ENCODE measurements at places on chromosomes 4 and X. TPM values are rescaled to one million over a fixed set of nuclear protein-coding genes. Genes with fewer than 3 reads are reported as not detected.

DNA sequence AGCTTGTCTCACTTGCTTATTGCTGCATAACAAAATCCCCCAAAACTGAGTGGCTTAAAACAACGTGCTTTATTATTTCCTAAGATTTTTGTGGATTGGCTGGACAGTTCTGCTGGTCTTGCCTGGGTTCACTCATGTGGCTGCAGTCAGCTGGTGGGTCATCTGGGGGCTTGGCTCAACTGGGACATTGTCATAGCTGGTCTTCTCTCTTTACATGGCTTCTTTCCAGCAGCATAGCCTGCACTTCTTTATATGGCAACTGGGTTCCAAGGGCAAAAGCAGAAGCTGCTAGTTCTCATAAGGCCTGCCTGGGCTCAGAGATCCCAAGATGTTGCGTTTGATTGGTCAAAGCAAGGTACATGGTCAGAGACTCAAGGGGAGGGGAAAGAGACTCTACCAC lies 33.7 kb upstream of the STAG2 start:
- H3K4me3 ChIP-seq: no peak overlapping the region
- no peak for DNase-seq
- H3K36me3 ChIP-seq: no peaks in the 10 kb centered on the region
- no peak overlapping the region for H3K27ac ChIP-seq
- no peaks in the 10 kb centered on the region for H3K27me3 ChIP-seq

GRCh38 chrX:147559191-147559590 lies 352.5 kb upstream of the FMR1 start:
- H3K27ac ChIP-seq: no peak overlapping the region
- no peak overlapping the region for H3K4me3 ChIP-seq
- H3K36me3 ChIP-seq: no peaks in the 10 kb centered on the region
- H3K27me3 ChIP-seq: no peaks in the 10 kb centered on the region
- DNase-seq: no peak

DGKK gene
- polyA plus RNA-seq: not detected

PAGE1 gene
- not detected for polyA plus RNA-seq

DNA sequence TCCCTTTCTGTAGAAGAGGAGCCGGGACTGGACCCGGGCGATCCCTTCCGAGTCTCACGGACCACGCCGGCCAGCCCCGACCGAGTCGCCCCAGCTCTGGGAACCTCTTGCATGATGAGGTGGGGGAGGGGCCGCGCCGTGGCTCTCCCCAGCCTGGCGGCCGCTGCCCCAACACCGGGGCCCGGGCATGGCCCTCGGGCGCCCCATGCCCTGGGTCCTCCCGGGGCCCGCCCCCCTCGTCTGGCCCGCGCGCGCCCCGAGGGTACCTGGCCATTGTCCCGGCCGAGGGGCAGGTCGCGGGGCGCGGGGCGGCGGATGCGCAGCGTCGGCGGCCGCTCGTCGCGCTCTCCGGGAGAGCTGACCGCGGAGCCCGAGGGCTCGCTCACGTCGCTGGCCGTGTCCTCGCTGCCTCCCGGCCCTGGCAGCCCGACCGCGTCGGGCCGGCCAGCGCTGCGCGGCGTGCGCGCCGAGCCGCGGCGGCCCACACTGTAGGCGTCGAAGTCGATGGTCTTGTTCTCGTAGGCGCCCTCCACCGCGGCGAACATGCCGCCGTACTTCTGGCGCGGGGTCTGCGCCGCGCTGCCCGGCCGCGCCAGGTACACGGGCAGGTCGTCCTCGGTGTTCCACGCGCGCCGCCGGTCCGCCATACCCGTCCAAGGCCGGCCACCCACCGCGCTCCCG lies 423 bp downstream of the CRMP1 start:
- H3K27ac ChIP-seq: no peak overlapping the region
- peaks cover 18% of the 10 kb centered on the region for H3K27me3 ChIP-seq
- H3K4me1 ChIP-seq: no peaks in the 10 kb centered on the region
- no peak for DNase-seq

DNA sequence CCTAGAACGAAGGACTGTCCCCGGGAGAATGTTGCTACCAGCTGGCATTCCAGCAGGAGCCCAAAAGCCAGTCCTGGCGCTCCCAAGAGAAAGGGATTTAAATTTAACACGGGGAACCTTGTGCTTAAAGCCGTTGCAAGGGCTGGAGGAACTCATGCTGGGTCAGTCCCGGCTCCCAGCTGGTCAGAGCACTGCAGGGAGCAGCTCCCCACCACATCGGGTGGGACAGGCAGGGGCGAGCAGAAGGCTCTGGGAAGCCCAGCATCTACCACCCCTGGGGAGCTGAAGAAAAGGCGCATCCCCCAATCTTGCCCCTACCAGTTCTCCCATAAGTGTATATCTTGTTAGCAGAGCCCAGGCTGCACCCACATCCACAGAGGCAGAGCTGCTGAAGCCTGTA lies 15.7 kb downstream of the CFAP99 start:
- DNase-seq: no peak
- no peaks in the 10 kb centered on the region for H3K4me1 ChIP-seq
- no peak overlapping the region for H3K4me3 ChIP-seq
- no peak overlapping the region for H3K27ac ChIP-seq
- no peaks in the 10 kb centered on the region for H3K27me3 ChIP-seq
- no peaks in the 10 kb centered on the region for H3K36me3 ChIP-seq

DNA sequence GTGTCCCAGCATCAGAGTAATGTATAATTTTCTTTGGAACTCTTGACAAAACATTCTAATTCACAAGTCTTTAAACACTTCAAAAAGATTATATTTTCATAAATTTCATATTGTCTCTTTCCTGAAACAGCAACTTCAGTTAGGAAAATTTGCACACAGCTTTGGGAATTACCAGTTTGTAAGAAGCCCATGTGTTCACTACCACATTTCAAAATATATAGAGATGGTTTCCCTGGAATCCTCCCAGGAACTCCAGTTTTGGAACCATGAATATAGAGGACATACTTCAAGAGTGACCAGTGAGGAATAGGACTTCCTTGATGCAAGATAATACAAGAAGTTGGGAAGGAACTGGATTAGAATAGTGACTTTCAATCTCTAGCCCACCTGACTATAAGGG lies 28.7 kb upstream of the HPGDS start:
- H3K4me3 ChIP-seq: no peak overlapping the region
- H3K36me3 ChIP-seq: no peaks in the 10 kb centered on the region
- no peak overlapping the region for H3K27ac ChIP-seq
- H3K4me1 ChIP-seq: no peaks in the 10 kb centered on the region

DNA sequence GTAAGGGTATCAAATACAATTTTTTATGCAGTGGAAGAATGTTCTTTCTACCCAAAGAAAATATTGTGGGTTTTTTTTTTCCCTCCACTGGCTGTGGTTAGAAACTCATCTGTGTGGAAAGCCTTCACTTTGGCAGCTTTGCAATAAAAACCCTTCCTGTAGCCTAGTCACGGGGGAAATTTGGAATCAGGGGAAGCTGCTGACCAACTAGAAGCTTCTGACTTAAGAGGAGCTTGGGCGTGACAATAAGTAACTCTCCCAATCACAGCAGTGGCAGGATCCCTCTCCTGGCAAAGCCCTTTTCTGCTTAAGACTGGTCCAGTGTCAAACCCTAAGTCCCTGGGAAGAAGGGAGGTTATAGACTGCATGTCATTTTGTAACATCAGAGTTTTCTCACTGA lies 87.9 kb downstream of the LRRC66 start:
- H3K27me3 ChIP-seq: no peaks in the 10 kb centered on the region
- no peaks in the 10 kb centered on the region for H3K4me1 ChIP-seq
- no peak for DNase-seq

- H3K27ac ChIP-seq: no peak overlapping the region
- DNase-seq: no peak
- H3K36me3 ChIP-seq: no peaks in the 10 kb centered on the region
- H3K4me1 ChIP-seq: peaks cover 9% of the 10 kb centered on the region
- H3K4me3 ChIP-seq: no peak overlapping the region
Observed at GRCh38 chrX:68865926-68866325, 37.1 kb downstream of the EFNB1 start.

DNA sequence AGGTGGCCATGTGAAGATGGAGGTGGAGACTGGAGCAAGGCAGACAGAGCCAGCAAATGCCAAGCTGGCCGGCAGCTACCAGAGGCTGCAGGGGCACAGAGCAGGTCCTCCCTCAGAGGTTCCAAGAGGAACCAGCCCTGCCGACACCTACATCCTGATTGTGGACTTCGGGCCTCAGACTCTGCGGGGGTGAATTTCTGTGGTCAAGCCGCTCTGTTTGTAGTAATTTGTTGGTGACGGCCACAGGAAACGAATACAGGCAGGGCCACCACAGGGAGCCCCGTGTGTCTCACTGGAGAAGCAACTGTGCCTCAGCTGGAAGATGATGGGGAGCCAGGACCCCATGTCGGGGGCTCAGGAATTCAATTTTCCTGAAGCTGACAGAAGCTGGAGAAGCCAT lies 28.3 kb downstream of the ZFYVE28 start:
- no peak overlapping the region for H3K4me3 ChIP-seq
- no peaks in the 10 kb centered on the region for H3K36me3 ChIP-seq
- H3K27ac ChIP-seq: no peak overlapping the region
- no peaks in the 10 kb centered on the region for H3K27me3 ChIP-seq

AGTR2 gene
- polyA plus RNA-seq: not detected

GRCh38 chr4:158865520-158866177 lies 96.8 kb downstream of the FNIP2 start:
- no peak for DNase-seq
- no peaks in the 10 kb centered on the region for H3K4me1 ChIP-seq
- H3K36me3 ChIP-seq: peaks cover 13% of the 10 kb centered on the region
- no peak overlapping the region for H3K4me3 ChIP-seq
- H3K27me3 ChIP-seq: no peaks in the 10 kb centered on the region

DNA sequence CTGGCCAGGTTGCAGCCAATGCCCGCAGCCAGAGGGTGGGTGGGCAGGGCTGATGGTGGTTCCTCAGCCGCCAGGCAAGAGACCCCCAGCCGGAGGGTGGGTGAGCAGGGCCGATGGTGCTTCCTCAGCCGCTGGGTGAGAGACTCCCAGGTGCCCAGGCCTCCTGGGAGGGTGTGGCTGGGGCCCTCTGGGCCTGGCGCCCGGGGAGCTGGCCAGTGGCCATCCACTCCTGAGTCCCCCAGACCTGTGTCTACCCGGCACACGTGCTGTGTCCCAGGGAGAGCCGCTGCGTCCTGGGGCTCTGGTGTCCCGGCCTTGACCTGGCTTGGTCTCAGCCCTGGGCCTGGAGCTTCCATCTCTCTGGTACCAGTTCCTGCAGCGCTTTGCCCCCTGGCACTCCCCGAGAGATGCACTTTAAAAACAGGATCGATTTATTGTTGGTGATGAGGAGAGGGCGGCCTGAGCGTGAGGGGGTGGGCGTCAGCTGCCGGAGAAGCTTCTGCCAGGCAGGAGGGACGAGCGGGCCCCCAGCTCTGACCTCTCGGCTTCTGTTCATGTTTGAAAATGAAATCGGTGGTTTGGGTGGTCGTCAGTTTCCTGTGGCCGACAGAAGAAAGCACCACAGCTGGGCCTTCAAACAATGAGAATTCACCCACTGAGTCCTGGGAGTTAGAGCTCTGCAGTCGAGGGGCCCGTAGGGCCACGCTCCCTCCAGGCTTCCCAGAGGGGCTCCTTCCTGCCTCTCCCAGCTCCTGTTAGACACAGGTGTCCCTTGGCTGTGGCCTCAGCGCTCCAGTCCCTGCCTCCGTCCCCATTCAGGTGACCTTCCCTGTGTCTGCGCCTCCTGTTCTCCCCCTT lies 6.5 kb downstream of the DOK7 start:
- H3K4me3 ChIP-seq: no peak overlapping the region
- no peaks in the 10 kb centered on the region for H3K36me3 ChIP-seq
- H3K27me3 ChIP-seq: no peaks in the 10 kb centered on the region
- H3K4me1 ChIP-seq: no peaks in the 10 kb centered on the region
- no peak overlapping the region for H3K27ac ChIP-seq
- DNase-seq: peak; percentile 24

DNA sequence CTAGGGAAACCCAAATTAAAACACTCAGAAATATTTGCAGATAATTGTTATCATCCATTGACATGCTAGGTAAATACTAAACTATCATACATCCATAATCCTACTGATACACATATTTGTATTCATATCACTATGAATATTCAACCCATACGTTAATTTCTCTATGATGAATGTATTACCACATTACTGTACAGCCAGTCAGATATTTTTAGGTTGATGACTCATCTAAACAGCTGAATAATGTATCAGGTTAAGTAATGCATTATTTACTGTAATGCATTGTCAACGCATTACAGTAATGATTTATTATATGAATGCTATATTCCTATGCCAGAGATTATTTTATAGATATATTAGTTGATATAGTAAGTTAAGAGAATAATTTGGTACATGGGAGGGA lies 37.1 kb downstream of the VEGFC start:
- H3K27me3 ChIP-seq: no peaks in the 10 kb centered on the region
- no peak for DNase-seq
- no peak overlapping the region for H3K27ac ChIP-seq
- H3K36me3 ChIP-seq: no peaks in the 10 kb centered on the region
- no peak overlapping the region for H3K4me3 ChIP-seq

- no peak for DNase-seq
- H3K27ac ChIP-seq: peak overlapping the region; percentile 67
- no peaks in the 10 kb centered on the region for H3K27me3 ChIP-seq
Observed at GRCh38 chrX:135522132-135522530, 1.7 kb downstream of the INTS6L start.

GRCh38 chr4:145799223-145799622 lies 119.3 kb downstream of the C4orf51 start:
- no peaks in the 10 kb centered on the region for H3K4me1 ChIP-seq
- H3K27me3 ChIP-seq: no peaks in the 10 kb centered on the region
- no peaks in the 10 kb centered on the region for H3K36me3 ChIP-seq
- H3K4me3 ChIP-seq: no peak overlapping the region

TLR10 gene
- not detected for polyA plus RNA-seq

- H3K4me1 ChIP-seq: peaks cover 7% of the 10 kb centered on the region
- no peak within 1 kb of the TSS for H3K27ac ChIP-seq
- no peaks in the 10 kb centered on the region for H3K36me3 ChIP-seq
Observed at GRCh38 chrX:129523079-129523911, at the start of gene SMARCA1. Gene SMARCA1, minus strand, starts transcription at chrX:129523490. Its CDS starts 120 bp downstream, at chrX:129523370.

- DNase-seq: no peak
- no peaks in the 10 kb centered on the region for H3K36me3 ChIP-seq
- no peak overlapping the region for H3K4me3 ChIP-seq
- no peaks in the 10 kb centered on the region for H3K4me1 ChIP-seq
- no peak overlapping the region for H3K27ac ChIP-seq
Observed at GRCh38 chr4:179110816-179111215, 1668.6 kb upstream of the AGA start.

DNA sequence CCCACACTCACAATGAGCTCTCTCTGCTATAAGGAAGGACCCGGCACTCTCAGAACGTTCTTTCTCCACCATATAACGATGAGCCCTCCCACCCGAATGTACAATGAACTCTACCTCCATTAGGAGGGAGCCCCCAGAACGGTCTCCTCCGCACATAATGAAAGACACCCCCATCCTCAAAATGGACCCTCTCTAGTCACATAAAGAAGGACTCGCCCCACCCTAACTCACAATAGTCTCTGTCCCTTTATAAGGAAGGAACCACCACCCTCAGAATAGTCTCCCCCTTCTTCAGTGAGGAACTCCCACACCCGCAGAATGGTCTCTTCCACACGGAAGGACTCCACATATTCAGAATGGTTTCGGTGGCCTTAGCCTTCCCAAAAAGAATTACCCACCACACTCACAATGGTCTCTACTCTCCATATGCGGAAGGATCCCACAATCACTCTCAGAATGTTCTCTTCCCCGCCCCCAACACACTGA lies 477 bp downstream of the SLC35A2 start:
- H3K27ac ChIP-seq: peak overlapping the region; percentile 76
- peak overlapping the region; percentile 47 for H3K4me3 ChIP-seq
- H3K36me3 ChIP-seq: peaks cover 33% of the 10 kb centered on the region
- peaks cover 55% of the 10 kb centered on the region for H3K4me1 ChIP-seq

GRCh38 chr4:82786828-82787227 lies 11.8 kb downstream of the SCD5 start:
- H3K27ac ChIP-seq: no peak overlapping the region
- H3K36me3 ChIP-seq: no peaks in the 10 kb centered on the region
- H3K4me3 ChIP-seq: no peak overlapping the region
- no peak for DNase-seq
- H3K27me3 ChIP-seq: no peaks in the 10 kb centered on the region

All from CD4-positive, alpha-beta memory T cell (primary cell).